NK-92 treated with Interleukin-12 subunit alpha and Interleukin-12 subunit beta, amount 100 ng/mL, for 24 hours (cell line): ENCODE measurements at places on chromosomes 11 and 22.

DNA sequence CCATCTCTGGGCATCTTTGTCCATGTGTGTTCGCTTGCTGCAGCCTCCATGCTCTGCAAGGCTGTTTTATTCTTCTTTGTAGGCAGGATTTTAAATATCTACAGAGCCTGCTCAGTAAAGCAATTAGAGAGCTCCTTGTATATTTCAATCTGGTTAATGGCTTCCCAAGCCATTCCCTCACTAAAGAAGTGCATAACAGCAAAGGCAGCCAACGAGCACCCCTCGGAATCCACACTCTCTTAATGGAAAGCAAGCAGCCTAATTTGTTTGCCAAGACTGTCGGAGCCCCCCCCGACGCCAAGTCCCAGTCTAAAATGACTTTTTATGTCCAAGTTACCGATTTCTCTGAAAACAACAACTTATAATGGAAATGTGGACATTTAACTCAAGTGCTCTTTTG lies 123.6 kb downstream of the ARL14EP start:
- DNase-seq: no peak

DNA sequence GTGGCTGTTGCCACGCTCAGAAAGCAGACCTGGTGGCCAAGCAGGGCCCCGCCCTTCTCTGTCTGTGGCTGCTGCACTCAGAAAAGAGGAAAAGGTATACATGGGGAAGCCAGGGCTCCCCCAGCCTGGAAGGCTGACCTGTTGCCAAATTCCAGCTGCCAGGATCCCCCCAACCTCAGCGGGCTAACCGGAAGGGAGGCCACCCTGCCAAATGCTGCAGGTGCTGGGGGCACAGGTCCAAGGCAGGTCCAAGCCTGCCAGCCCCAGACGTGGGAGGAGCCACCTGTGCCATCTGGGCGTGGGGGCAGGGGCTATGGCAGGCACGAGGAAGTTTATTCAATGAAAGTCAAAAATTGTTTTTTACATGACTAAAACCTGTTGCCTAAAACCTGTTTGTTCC lies 2.6 kb downstream of the NPTXR start:
- DNase-seq: no peak

DNA sequence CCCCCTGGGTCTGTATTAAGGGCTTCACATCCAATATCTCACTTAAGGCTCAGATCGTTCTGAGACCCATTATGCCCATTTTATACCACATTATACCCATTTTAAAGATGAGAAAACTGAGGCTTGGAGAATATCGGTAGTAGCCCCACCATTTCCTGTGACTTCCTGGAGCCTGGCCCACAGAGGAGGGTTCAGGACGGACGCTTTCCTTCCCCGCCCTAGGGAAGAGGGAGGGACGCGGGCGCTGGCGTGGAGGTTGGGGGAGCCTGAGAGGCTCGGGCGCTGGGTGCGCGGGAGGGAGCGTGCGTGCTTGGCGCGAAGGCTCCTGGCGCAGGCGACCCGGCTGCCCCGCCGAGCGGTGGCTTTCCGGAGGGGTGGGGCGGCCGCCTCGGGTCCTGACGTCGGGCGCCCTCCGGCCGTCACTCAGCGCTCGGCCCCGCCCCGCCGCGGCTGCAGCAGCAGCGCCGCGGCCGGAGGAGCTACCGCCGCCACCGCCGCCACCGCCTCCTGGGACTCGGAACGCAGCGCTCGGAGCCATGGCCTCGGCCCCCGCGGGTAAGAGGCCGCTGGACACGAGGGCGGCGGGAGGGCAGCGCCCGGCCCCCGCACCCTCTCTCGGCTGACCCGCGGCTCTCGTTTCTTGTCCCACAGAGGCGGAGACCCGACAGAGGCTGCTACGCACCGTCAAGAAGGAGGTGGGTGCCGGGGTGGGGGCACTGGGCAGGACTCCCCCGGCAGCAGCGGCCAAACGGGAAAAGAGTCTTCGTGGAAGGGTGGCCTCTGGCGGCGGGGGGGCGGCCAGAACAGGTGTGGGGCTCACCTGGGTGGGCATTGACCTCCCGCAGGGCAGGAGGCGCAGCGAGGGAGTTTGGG lies at the start of gene SGSM1:
Gene SGSM1 (plus strand): TSS at position 422 of the 873 bp plus-strand sequence. CDS start 115 bp downstream, at position 537.
- peak; percentile 35 for DNase-seq

GRCh38 chr11:122656073-122656630 lies 630 bp downstream of the UBASH3B start:
- DNase-seq: no peak

DNA sequence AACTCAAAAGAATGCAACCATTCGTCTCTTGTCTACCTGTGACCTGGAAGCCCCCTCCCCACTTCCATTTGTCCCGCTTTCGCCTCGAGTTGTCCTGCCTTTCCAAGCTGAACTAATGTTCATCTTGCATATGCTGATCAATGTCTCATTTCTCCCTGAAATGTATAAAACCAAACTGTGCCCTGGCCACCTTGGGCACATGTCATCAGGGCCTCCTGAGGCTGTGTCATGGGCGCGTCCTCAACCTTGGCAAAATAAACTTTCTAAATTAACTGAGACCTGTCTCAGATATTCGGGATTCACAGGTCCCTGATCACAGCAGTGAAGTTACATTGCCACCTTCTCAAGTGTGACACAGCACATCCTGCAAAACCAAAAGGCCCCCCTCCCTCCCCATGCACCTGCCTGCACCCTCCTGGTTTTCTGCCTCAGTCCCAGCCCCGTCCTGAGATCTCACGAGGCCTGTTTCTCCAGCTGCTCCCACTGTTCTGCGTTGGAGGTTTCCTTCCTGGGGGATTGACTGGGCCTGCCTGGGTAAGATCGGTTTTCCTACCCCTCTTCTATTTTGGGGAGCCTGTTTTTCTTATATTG lies 1328.7 kb downstream of the TBC1D22A start:
- no peak for DNase-seq

DNA sequence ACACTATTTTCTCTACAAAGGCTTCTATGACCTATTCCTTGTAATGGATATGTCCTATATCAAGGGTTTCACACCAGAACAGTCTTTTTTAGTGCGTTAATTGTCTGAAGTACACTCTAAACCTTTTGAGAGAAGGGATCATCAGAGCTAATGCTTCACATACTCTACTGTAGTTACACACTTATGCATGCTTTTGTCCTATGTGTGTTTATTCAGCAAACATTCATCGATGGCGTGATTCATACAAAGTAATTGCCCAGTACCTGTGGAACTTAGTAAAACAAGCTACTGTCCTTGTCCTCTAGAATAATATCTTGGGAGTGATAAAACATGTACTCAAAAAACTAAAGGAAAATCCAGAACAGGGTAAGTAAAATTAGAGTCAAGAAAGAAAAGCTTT lies 139.2 kb downstream of the GUCY1A2 start:
- no peak for DNase-seq

DNA sequence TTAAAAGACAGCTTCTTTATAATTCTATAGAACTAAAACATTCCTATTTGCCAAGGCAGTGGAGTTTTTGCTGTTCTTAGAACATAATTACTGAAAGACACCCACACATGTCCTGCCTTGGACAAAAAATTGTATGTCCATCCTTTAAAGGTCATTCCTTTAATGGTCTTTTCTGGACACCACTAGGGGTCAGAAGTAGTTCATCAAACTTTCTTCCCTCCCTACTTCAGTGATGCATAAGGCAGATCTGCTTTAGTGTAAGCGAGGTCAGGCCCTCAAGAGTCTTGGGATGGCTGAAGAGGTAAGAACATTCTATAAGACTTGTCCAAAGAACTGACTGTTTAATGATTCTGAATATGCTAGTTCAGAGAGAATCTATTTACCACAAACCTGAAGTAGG lies 4.3 kb upstream of the OR51V1 start:
- no peak for DNase-seq

DNA sequence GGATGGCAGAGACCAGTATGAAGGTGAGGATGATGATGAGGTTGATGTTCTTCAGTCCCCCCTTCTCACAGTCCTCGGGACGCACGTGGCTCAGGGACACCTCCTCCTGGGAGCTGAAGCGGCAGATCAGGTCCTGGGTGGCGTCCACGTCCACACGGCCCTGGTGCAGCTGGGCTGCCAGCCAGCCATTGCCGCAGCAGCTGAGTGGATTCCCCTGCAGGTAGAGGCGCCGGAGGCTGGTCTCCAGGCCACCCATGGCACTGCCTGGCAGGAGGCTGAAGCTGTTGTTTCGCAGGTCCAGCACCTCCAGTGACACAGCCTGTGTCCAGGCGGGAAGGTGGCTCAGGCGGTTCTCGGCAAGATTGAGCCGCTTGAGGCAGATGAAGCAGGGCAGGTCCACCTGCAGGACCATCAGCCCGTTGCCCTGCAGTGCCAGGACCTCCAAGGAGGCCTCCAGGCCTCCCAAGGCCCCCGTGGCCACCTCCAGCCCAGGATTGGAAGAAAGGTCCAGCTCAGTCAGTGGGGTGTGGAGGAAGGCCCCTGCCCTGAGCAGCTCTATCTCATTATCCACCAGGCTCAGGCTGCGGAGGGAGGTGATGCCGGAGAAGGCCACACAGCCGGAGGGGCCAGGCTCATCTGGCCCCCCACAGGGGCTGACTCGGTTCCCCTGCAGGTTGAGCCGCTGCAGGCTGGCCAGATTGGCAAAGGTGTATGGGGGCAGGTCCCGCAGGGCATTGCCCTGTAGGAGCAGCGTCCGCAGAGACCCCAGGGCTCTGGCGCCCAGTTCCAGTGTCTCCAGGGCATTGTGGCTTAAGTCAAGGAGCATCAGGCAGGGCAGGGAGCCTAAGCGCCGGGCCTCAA lies 10.6 kb downstream of the LRRC32 start:
- DNase-seq: no peak

GRCh38 chr11:24375931-24376330 lies 120.9 kb upstream of the LUZP2 start:
- DNase-seq: no peak

- no peak for DNase-seq
Observed at GRCh38 chr22:43897751-43898261, 6.0 kb upstream of the PNPLA5 start.

DNA sequence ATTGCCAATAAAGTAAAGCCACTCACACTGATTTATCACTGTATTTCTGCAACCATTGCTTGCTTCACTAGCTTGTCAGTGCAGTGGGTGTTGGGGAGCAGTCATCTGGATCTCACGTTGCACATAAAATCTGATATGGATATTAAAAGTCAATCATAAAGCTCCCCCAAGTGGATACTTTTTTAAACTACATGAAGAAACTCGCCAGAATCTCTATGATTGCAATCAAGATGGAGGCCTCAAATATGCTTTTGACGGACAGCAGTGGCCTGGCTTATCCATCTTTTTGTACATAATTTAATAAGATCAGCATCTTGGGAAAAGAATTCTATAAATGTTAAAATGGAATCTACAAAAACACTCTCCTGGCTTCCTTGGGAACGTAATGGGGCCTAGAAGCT lies 137.7 kb downstream of the WT1 start:
- DNase-seq: no peak

DNA sequence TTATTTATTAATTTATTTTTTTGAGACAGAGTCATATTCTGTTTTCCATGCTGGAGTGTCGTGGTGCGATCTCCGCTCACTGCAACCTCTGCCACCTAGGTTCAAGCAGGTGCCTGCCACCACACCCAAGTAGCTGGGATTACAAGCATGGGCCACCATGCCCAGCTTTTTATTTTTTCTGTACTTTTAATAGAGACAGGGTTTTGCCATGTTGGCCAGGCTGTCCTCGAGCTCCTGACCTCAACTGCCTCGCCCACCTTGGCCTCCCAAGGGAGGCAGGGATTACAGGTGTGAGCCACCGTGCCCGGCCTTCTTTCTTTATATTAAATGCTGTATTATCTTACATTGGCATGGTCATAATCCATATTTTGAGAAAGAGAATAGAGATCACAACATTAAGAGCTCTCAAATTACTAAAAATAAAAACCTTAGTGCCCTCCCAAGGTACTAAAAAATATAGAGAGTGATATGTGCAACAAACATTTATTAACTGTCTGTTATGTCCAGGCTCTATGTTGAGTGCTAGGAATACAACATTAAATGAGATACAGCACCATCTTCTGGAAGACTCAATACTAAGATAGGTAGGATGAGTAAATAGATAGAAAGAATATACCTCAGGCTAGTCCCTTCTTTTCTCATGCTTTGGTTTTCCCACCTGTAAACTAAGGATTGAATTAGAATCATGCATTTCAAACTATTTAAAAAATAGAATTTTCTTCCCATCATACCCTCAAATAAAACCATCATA lies 84.1 kb downstream of the BBOX1 start:
- DNase-seq: no peak
